Right lobe of liver (tissue), 6 donors: ENCODE measurements at places on chromosomes 7 and 10. TPM values are rescaled to one million over a fixed set of nuclear protein-coding genes. Genes with fewer than 3 reads are reported as not detected.

The CCL24 gene
- total RNA-seq = 1.2 TPM

GRCh38 chr10:108688314-108688713, 1235.0 kb downstream of the XPNPEP1 start:
- no peak overlapping the region for H3K4me3 ChIP-seq
- H3K27me3 ChIP-seq = no peaks in the 10 kb centered on the region
- no peak for DNase-seq
- no peaks in the 10 kb centered on the region for H3K4me1 ChIP-seq
- H3K36me3 ChIP-seq = no peaks in the 10 kb centered on the region

DNA sequence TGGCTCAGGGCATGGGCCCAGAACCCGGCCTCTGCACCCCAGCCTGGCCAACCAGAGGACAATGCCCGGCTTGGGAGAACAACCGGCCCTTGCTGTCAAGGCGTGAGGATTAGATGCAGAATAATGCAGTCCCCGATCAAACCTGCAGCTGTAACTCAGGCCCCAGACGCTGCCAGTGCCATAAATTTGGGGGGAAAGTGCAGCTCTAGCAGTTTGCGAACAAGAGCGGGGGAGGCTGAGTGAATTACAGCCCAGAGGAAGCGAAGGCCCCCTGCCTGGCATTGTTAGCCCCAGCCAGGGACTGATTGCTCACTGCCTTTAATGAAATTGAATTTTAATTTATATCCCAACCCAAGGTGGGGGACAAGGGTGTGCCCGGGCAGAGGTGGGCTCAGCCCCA, 38.0 kb upstream of the GNA12 start:
- no peak for DNase-seq
- no peaks in the 10 kb centered on the region for H3K4me1 ChIP-seq
- no peaks in the 10 kb centered on the region for H3K27me3 ChIP-seq
- no peaks in the 10 kb centered on the region for H3K36me3 ChIP-seq
- H3K27ac ChIP-seq = no peak overlapping the region

- no peaks in the 10 kb centered on the region for H3K36me3 ChIP-seq
- no peaks in the 10 kb centered on the region for H3K27me3 ChIP-seq
- no peaks in the 10 kb centered on the region for H3K4me1 ChIP-seq
- no peak for DNase-seq
Measured at GRCh38 chr10:18659819-18660535, 746 bp downstream of the ARL5B start.

The LIPM gene
- total RNA-seq = not detected
